ENCODE measurements at places on chromosomes 13 and 19. TPM values are rescaled to one million over a fixed set of nuclear protein-coding genes. Genes with fewer than 3 reads are reported as not detected.

DNA sequence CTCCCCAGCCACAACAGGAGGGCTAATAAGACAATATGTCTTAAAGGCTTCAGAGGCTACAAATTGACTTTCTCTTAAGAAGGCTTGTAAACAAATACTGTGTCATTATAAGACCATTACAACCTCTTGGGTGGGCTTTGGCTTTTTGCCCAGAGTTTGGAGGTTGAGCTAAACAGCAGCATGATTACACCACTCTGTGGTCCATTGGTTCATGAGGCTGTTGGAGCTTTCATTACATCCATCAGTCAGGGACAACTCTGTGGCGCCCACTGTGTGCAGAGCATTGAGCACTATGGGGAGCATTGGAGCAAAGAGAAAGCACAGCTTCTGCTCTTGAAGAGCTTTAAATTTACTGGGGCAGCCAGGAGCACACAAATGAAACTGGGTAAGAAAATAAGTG lies 75.9 kb downstream of the TNFSF11 start:
- DNase-seq, result no peak

GRCh38 chr19:35357867-35358573 lies at the start of gene FFAR3:
Gene FFAR3, plus strand, starts transcription at chr19:35358460. Its CDS starts 431 bp downstream, at chr19:35358891.
- DNase-seq, result no peak

DNA sequence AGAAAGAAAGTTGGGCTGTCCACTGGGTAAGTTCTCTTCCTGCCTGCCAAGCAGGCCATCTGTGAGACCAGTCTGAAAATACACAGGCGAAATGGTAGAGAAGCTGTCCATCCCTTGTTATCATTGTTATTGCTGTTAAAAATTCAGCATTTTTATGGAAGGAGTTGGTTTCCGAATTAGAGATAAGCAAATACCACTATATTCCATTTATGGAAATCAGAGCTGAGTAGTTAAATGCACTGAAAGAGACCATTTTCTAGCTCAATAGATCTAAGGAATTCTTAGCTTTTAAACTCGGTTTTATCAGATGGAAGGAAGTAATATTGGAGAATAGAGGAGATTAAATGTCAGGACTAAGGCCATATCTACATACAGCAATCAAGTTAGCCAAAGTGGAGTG lies 40.7 kb downstream of the MZT1 start:
- DNase-seq, result no peak

DNA sequence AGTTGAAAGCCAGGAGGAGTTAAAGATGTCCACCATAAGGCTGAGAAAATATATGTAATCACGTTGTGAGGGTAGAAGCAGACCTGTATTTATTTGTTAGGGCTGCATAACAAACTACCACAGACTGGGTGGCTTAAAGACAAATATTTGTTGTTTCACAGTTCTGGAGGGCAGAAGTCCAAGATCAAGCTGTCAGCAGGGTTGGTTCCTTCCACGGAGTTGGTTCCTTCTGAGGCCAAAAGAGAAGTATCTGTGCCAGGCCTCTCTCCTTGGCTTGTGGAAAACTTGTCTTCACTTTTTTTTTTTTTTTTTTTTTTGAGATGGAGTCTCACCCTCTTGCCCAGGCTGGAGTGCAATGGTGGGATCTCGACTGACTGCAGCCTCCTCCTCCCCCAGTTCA lies 73.7 kb upstream of the SLAIN1 start:
- DNase-seq, result no peak

GRCh38 chr13:96783511-96783910 lies 210.8 kb downstream of the OXGR1 start:
- DNase-seq, result no peak

CEACAM8 gene
- 0.20 TPM for polyA plus RNA-seq

ZIC2 gene
- 0.53 TPM for polyA plus RNA-seq

HIPK4 gene
- 0.26 TPM for polyA plus RNA-seq
